ENCODE measurements at places on chromosomes 12 and 14.

DNA sequence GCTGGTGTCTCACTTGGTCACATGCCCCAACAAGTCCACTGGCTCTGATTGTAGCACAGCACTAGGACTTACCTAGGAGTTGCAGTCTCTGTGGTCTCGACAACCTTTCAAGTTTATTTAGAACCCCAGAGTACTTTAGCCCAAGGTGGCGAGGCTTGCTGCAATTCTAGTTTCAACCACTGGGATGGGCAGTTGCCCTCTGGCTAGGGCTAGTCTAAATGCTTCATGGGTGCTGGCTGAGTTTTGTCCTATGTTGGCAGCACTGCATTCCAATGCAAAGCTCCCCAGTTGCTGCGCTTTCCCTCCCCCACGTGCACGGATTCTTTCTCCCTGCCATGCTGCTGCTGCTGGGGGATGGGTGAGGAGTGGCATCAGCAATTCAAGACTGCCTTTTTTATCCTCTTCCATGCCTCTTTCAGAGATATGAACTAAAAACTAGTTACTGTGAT lies 207.9 kb downstream of the SYNE2 start:
- DNase-seq, result no peak

- DNase-seq, result no peak
Observed at GRCh38 chr12:55965941-55966407, at the start of gene PMEL. TSS of gene PMEL (minus strand) at chr12:55966042. CDS start at chr12:55966011, 31 bp downstream.

DNA sequence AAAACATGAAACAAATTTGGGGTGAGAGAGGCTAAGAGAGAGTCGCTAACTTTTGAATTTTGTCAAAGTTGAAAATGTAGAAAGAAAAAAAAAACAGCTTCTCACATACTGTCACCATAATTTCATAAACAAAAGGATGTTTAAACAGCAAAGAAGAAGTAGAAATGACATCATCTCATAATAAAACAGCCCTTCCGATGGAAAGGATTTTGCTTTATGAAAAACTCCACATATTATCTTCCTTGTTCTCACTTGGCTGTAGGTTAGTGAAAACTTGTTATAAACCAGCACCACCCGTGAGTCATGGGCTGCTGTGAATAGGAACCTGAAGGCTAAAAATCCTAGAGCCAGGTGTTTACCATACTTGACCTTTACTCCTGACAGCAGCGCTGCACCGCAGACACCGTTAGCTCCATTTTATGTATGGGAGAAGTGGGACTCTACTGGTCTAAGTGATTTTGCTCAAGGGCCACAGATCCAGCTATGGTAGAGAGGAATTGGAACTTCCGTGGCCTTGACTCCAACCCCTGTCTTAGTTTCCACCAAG lies 63.0 kb upstream of the VRK1 start:
- DNase-seq, result no peak

DNA sequence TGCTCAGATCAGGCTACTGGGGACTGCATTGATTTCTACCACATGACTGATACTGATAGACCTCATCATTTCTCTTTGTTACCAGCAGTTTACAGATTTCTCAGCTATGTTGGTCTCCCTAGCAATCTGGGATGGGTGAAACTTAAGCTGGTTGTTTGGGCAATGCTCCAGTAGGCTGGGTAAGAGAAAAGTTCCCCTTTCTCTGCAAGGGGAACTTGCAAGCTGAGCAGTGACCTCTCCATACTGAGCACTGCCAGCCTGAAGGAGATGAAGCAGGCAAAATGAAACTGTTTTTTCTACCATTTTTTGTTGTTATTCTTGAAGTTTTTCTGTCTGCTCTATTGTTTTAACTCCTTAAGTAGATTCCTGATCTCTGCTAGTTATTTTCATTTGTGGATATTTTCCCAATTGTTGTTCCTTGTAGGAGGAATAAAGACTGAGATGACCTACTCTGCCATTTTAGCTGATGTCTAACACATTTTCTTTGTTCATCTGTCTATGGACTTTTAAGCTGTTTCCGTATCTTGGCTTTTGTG lies 1.3 kb upstream of the OR4M1 start:
- no peak for DNase-seq

GRCh38 chr12:46667551-46667950 lies 158.2 kb downstream of the SLC38A4 start:
- DNase-seq, result no peak

GRCh38 chr14:34087571-34087970 lies 136.7 kb upstream of the EGLN3 start:
- DNase-seq, result no peak

DNA sequence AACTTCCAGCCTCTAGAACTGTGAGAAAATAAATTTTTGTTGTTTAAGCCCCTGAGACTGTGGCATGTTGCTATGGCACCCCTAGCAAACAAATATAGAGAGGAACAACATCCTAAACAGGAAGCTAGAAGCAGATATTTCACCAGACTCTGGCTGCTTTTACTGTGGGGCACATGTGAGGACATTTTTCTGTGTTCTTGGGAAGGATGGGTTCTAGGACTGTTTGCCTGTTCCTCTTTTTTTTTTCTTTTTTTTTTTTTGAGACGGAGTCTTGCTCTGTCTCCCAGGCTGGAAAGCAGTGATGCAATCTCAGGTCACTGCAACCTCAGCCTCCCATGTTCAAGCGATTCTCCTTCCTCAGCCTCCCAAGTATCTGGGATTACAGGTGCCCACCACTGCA lies 4.2 kb upstream of the HRK start:
- DNase-seq, result no peak
